ENCODE measurements at places on chromosomes 3 and 15.

DNA sequence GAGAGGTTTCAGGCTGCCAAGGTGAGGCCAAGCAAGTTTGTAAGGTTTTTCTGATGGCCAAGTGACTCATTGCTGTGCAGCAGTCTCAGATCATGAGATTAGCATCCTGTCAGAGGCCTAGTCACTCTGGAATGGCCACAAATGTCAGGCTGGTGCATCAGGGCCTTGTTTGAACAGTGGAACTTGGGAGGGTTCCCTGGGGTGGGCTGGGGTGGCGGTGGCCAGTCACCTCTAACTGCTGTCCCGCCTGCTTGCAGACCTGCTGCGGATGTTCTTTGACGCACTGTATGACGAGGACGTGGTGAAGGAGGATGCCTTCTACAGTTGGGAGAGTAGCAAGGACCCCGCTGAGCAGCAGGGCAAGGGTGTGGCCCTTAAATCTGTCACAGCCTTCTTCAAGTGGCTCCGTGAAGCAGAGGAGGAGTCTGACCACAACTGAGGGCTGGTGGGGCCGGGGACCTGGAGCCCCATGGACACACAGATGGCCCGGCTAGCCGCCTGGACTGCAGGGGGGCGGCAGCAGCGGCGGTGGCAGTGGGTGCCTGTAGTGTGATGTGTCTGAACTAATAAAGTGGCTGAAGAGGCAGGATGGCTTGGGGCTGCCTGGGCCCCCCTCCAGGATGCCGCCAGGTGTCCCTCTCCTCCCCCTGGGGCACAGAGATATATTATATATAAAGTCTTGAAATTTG, 2.8 kb upstream of the FAM131A start:
- DNase-seq = peak; percentile 83

DNA sequence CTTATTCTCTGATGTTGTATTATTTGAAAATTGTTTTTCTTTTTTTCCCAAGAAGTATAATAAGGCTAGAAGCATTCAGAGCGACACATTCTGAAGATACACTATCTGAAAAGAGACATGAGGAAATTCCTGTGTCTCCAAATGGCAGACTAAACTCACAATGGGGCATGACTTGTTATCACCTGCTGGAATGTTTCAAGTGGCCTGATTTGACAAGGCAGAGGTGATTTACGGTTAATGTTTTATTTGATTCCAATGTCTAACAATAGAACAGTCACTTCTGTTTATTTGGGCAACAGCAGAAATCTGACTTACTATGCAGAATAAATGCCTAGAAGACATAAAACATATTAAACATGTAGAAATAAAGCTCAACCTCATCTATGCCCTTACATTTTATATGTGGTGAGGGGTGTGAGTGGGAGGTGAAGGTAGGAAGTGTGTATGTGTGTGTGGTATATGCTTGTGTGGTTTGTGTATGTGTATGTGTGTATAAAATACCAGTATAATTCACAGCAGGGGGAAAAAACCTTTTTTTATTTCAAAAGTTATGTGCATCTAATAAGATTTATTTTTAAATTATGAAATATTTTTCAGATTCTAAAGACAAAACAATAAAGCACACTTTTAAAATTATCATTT, 1051.7 kb downstream of the ROBO2 start:
- no peak for DNase-seq

GRCh38 chr3:58874795-58875194, 175.0 kb downstream of the CFAP20DC start:
- no peak for DNase-seq

DNA sequence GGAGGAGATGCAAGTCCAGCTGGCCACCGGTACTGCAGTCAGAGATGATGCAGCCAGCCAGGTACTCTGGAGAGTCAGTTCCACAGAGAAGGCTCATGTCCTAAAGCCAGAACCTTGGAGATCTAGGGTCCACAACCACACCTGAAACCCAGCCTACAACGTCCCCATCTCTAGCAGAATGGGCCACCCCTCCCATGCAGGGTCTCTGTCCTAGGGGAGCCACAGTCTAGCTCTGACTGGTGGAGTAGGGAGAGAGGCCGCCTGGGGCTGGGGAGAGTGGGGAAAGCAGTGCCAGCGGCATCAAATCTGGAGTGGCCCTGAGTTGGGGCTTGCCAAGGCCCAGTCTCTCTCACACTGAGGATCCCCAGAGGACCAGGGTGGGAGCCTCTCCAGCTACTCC, 43.5 kb downstream of the PTH1R start:
- no peak for DNase-seq

DNA sequence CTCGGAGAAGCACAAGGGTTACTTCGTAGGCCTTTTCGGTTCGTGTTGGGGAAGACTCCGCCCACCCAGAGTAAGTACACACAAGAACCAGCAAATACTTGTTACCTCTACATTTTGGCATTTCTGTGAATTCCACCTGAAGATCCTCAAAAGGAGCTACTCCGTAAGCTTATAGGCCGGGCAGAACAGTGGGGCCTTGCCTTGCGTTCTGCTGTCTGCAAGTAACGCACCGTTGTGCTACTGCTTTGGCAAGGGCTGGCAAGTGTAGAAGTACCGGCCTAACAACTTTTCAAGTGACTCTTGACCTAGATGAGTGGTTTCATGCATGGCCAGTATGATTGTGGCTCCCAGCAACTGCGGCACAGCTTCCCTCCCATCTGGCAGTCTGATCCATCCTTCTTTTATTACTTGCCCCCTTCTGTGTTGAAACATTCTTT, 6.4 kb upstream of the DNAAF4 start:
- peak; percentile 88 for DNase-seq

- no peak for DNase-seq
Measured at GRCh38 chr15:96125721-96126415, 204.6 kb upstream of the NR2F2 start.

DNA sequence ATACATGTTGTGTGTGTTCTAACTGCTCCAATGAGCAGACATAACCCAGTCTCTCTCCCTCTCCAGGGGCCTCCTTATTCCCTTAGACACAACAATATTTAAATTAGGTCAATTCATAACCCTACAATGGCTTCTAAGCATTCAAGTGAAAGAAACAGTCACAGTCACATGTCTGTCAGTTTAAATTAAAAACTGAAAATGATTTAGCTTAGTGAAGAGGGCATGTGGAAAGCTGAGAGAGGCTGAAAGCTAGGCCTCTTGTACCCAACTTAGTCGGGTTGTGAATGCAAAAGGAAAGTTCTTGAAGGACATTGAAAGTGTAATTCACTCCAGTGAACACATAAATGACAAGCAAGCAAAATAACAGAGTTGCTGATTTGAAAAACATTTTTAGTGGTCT, 1519.6 kb downstream of the OTOL1 start:
- no peak for DNase-seq

DNA sequence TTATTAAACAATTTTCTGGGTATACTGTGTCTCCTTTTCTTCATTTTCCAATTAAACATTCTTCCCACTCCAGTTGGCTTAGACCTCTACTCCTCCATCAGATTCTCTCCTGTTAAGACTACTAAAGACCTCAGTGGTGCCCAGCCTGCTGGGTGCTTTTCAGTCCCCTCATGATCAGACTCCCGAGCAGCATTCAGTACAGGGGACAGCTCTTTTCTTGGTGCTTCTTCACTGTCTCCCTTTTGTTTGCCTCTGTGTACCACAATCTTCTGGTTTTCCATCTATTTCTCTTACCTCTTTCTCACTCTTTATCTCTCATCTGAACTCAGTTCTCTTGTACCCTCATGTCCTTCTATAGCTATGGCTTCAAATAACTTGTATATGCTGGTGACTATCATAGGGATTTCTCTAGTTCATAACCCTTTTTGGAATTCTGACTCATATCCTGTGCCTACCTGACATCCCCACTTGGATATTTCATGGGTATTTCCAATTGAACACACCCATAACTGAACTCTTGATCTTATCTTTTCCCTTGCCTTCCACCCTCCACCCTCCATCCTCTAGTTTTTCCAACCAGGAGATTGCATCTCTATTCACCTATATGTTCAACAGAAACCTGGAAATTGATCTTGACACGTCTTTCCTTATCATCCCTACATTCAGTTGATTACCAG, 55.6 kb upstream of the ABHD10 start:
- DNase-seq = no peak

DNA sequence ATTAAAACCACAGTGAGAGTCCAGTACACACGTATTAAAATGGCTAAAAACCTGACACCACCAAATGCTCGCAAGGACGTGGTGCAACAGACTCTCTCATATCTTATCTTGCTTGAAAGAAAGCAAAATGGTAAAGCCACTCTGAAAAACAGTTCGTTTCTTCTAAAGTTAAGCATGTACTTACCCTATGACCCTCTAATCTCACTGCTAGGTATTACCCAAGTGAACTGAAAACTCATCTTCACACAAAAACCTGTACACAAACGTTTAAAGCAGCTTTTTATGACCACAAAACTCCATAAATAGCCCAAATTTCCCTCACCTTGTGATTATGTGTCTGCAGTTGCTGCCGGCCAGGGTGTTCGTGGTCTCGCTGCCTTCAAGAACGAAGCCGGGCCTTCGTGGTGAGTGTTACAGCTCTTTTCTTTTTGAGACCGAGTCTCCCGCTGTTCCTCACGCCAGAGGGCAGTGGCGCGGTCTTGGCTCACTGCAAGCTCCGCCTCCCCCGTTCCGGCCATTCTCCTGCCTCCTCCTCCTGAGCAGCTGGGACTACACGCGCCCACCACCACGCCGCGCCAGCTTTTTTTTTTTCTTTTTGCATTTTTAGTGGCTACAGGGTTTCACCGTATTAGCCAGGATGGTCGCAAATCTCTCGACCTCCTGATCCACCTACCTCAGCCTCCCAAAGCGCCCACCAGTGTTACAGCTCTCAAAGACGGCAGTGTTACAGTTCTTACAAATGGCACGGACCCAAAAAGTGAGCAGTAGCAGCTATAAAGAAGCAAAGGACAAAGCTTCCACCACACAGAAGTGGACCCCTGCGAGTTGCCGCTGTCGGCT, 165.4 kb downstream of the TJP1 start:
- peak; percentile 79 for DNase-seq

GRCh38 chr3:45760878-45761711, 35.2 kb downstream of the SLC6A20 start:
- DNase-seq = peak; percentile 61

- no peak for DNase-seq
Measured at GRCh38 chr3:41601404-41601987, 360.4 kb downstream of the ULK4 start.

DNA sequence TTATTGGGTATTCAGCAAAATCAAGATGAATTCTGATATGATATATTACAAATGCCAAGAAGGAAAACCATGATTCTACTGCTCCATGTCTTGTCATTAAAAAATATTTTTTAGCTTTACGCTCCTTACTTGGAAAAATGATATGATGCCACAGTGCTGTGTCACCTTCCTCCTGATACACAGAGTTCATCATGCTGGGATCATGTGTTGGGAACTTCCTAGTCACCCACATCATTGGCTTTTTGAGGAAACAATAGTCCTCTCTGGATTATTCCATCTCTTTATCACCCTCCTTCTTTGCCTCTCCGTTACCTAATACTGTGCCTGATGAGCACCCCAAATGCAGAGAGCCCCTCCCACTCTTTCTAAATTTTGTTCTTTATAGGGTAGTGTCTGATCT, 94.3 kb upstream of the PFN2 start:
- no peak for DNase-seq

DNA sequence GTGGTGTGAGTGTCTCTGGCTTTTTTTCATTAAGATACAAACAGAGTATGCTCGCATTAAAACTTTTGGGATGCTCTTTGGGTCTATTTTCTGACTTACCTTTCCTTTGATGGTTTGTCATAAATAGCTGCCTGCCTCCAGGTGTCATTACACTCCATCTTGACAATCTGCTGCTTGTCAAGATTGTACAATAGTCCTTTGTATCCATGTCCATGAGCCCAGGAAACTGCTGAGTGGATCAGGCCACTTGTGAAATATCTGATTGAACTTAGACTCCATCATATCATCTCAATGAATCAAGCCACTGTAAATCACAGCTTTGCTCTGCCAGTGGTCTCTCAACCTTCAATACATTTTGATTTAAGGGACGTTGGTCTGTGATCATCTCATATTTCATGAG, 135.2 kb downstream of the ECT2 start:
- no peak for DNase-seq

DNA sequence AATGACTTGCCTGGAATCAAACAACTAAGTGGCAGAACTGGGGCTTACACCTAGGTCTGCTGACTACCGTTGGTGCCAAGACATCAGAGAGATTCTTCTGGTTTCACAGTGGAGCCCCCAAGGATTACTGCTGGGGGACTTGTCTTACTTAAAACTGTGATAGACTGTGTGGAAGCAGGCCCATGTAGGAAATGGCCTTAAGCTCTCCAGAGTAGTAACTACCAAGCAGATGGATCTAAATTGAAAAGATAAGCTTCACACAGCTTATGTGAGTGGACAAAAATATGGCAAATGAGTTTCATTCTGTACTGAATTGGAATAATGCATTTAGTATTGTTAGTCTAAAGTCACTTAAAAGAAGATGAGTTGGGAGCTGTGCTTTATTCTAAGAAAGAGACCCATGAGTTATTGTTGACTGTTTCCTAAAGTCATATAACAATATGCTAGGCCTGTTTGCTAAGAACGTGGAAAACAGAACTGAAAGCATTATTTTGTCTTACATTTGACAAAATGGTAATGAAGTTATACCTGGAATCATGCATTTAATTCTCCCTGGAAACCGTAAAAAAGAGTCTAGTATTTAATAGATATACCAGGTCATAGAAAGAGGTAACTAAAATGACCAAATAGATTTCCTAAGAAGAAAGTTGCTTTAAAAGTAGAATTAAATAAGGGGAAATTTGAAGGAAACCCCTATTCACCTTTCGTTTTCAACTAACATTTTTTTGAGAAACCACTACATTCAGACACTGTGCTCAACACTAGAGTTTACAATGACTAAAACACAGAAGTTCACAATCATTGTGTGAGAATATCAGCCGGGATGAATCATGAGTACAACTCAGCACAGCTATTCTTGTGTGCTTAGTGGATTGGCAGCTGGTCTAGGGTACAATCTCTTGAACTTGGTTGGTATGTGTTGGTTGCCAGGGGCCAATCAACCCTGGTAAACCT, 13.0 kb upstream of the MAPK6 start:
- DNase-seq = no peak

DNA sequence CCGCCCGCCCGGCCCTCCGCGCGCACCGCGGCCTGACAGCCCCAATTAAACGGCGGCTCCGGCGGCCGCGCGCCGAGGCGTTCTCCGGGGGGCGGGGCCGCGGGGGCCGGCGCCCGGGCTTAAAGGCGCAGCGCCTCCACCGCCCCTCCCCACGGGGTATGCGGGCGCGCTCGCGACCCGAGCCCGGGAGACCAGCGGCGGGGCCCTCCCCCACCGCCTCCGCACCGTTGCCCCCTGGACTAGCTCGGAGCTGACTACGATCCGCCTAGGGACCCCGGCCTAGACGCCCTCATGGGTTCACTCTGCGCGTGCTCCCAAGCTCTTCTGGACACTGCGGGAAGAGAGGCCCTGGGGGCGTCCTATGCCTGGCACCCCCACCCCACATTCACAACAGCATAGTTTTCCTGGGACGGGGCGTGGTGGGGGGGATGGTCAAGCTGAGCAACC, at the start of gene DUSP7:
DUSP7 (minus strand) TSS at position 51 of the 447 bp plus-strand sequence. CDS start 205 bp downstream, outside the sequence.
- peak; percentile 62 for DNase-seq

- DNase-seq = no peak
Measured at GRCh38 chr3:119207512-119207875, 33.2 kb downstream of the B4GALT4 start.

- DNase-seq = no peak
Measured at GRCh38 chr15:70092464-70093027, 5.2 kb downstream of the TLE3 start.

All from trophoblast cell (in vitro differentiated cells and primary cell).